ENCODE measurements at places on chromosomes 2 and 18.

DNA sequence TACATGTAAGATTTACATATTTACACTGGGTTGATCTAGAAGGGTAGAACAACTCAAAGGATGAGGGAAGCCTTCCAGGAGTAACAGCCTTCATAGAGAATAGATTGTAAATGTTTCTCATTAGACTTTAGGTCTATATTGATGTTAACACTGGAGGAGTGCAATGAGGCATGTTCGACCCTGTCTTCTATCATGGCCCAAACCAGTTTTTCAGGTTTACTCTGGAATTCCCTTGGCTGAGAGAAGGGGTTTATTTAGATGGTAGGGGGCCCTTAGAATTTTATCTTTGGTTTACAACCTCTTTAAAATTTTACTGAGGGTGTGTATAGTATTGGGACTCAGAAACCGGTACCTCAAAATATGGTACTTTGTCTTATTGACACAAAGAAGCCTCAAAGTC lies 634.9 kb upstream of the PIK3C3 start:
- no peak for DNase-seq

DNA sequence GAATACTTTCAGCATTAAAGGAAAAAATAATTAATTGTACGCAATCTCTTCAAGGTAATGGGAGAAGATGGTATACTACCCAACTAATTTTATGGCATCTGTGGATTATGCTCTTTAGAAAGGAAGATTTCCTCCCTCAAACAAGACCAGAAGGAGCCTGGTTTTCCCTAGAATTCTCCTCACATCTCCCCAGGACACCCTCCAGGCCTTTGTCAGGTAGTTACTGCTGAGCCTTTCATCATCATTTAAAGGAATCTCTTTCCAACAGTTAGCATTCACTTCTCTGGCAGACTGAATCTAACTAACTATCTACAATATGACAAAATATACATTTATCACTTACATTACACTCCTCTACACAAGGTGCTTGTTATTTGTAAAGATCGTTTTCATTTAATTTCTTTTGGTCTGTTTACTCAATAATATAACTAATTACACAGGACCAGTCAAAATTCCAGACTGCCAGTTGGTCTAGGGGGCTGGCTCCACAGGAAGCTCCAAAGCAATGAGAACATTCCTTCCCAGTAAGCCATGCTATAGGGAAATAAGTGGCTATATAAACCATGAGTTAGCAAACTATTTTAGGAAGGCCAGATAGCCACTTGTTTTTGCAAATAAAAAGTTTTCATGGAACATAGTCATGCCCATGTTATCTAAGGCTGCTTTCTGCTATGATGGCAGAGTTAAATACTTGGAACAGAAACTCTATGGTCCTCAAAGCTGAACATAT lies 19.1 kb downstream of the ZNF24 start:
- DNase-seq, result no peak

DNA sequence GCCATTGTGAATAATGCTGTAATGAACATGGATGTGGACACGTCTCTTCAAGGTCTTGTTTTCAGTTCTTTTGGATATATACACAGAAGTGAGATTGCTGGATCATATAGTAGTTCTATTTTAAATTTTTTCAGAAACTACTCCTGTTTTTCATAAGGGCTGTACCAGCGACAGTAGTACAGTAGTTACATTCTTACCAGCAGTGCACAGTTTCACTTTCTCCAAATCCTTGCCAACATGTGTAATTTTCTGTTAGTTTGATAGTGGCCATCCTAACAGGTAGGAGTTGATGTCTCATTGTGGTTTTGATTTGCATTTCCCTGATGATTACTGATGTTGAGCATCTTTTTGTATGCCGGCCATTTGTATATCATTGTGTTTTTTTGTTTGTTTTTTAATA lies 81.7 kb downstream of the EPC2 start:
- no peak for DNase-seq

GRCh38 chr18:52670896-52671295 lies 330.9 kb downstream of the DCC start:
- DNase-seq, result no peak

DNA sequence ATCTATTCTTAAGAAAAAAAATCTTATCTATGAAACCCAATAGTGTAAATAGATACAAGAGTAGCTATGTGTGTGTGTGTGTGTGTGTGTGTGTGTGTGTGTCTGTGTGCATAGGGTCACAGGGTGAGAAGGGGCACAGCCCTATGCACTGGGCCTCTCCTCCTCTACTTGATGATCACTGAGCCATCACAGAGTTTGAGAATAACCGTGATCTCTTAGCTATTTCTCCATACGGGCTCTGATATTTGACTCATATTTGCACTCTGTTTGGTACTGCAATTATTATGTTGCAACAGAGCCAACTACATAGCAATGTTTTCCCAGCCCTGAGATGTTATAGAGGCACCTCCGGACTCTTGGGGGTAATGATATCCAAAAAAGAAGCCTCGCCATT lies 28.8 kb upstream of the SLC40A1 start:
- DNase-seq, result no peak

Data from GOT3 (cell line).